C1 segment of cervical spinal cord (tissue), 14 donors: ENCODE measurements at places on chromosomes 3 and 15.
A peak's percentile ranks its signal among the peaks of the same experiment; 100 is the strongest.

- DNase-seq = no peak
These were observed 8.5 kb upstream of the RUVBL1 start for GRCh38 chr3:128131897-128132646.

GRCh38 chr3:148866261-148866660, 1.2 kb downstream of the CPA3 start:
- DNase-seq = no peak

DNA sequence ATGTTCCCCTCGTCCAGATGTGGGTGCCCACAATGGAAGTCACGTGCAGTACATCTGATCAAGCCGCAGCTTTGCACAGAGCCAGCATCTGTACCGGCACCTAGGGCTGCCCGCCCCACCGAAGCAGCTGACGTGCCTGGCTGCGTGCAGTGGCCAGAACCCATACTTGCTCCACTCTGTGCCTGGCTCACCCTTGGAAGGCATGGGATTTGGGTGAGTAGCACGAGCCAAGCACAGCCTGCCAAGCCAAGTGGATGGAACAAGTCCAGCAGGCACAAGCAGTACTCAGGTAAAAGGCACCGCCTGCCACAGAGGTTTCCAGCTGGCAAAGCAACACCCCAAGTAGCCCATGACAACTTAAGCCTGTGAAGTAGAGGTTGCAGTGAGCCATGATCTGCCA, 261.3 kb downstream of the TBC1D5 start:
- no peak for DNase-seq

- peak; percentile 28 for DNase-seq
These were observed 244.1 kb downstream of the SLCO3A1 start for GRCh38 chr15:92097474-92098178.

DNA sequence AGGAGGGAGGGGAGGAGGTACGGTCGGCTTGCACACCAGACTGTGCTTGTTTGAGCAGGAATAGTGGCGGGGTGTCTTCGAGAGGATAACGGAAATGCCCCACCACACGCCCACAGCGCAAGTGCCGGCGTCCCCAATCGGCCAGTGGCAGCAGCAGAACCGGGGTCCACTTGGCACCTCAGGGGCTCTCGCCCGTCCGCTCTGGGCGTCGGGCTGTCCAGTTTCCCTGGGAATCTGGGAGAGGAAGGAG, 53.7 kb downstream of the CCDC54 start:
- DNase-seq = peak; percentile 75

GRCh38 chr15:101045236-101045646, 126.1 kb downstream of the LRRK1 start:
- no peak for DNase-seq

GRCh38 chr15:43521419-43521818, 4.0 kb downstream of the MAP1A start:
- no peak for DNase-seq

GRCh38 chr3:12891985-12892839, 50.8 kb upstream of the RPL32 start:
- peak; percentile 19 for DNase-seq

- no peak for DNase-seq
These were observed 339.3 kb downstream of the NSUN3 start for GRCh38 chr3:94402126-94402525.

- DNase-seq = no peak
These were observed 139.0 kb downstream of the MCTP2 start for GRCh38 chr15:94370206-94370935.

DNA sequence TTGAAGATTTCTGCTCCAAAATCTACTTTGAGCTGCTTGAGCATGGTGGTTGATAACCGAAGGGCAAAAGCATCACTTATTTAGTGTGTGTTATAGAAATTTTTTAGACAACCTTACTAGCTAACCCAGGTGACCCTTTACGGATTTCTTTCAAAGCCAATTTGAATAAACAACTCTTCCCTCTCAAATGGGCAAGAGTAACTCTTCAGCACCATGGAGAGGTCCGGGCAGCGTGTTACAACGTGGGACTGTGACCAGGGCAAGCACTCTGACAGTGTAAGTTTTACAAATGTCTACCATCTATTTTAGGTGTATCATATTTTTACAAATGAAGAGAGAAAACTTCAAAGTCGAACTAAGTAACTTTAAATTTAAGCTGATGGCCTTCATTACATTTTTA, 471.8 kb downstream of the MFSD1 start:
- DNase-seq = no peak

GRCh38 chr15:73851689-73852088, 21.7 kb upstream of the TBC1D21 start:
- no peak for DNase-seq

DNA sequence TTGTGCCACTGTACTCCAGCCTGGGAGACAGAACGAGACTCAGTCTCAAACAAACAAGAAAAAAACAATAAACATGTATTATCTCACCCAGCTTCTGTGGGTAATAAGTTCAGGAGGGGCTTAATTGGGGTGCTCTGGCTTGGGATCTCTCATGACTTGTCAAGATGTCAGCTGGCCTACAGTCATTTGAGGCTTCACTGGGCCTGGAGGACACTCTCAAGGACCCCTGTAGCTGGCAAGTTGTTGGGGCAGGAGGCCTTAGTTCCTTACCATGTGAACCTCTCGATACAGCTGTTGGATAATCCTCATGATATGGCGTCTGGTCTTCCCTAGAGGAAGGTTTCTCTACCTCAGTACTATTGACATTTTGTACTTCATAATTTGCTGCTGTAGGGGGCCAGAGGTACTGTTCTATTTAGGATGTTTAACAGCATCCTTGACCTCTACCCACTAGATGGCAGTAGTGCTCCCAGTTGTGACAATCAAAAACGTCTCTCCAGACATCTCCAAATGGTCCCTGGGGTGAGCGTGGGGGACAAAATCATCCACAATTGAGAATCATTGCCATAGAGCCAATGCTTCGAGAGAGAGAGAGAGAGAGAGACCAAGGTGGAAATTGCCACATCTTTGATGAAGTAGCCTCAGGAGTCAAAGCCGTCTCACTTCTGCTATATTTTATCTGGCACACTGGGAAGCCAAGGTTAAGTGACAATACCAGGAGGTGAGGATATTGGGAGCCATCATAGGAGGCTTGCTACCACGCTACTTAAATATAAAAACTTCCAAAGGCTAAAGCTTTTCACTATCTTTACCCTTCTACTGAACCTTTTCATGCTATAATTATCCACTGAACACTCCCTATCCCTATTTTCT, 23.9 kb upstream of the SLTM start:
- DNase-seq = peak; percentile 17

GRCh38 chr3:139797724-139798343, 120.1 kb upstream of the NMNAT3 start:
- DNase-seq = no peak

GRCh38 chr3:145383416-145383815, 777.6 kb downstream of the PLOD2 start:
- no peak for DNase-seq

GRCh38 chr3:184015381-184016019, 2.2 kb downstream of the ABCC5 start:
- no peak for DNase-seq

GRCh38 chr3:59660852-59661625, 611.2 kb upstream of the CFAP20DC start:
- DNase-seq = no peak

- DNase-seq = no peak
These were observed 72.7 kb upstream of the LRTM1 start for GRCh38 chr3:55000546-55000945.

- DNase-seq = peak; percentile 57
These were observed at the start of gene RSRC1 for GRCh38 chr3:158109804-158110657. Gene RSRC1, plus strand, starts transcription at chr3:158110089. Its CDS starts 12,016 bp downstream, at chr3:158122105.

- no peak for DNase-seq
These were observed 20.1 kb downstream of the SLC12A8 start for GRCh38 chr3:125192190-125193035.

DNA sequence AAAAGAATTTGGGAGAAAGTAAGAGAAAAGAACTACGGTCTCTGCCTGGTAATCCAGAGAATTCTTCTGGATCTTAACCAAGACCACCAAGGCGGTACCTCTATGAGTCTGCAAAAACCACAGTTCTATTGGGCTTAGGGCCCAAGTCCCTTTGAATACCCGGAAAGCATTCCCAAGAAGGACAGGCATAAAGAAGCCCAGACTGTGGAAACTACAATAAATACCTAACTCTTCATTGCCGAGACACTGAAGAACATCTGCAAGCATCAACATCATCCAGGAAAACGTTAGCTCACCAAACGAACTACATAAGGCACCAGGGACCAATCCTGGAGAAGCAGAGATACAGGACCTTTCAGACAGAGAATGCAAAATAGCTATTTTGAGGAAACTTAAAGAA, 162.3 kb upstream of the TMC3 start:
- no peak for DNase-seq

DNA sequence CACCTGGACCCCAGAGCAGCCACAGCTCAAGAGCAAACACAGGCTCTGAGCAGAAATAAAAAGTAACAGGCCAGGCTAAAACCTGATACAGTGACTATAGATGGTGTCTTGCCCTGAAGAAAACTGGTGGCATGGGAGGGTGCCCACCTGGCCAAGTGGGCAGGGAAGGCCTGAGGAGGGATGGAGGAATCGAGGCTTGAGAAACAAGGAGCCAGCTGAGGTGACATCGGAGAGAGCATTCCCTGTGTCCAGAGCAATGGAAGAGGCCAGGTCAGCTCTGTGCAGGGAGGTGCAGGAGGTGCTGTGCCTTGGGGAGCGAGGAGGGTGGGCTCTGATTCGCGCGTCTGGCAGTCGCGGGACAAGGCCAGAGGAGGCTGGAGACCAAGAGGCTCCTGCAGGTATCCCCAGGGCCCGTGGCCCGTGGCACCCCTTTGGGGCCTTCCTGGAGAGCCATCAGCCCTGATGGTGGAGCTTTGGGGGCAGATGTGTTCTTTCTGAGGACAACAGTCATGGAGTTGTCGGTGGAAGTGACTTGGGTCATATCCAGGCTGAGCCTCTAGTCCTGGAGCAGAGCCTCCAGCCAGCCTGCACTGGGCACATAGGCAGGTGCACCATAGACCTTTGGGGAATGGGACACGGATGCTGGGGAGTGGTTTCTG, 56.1 kb downstream of the PLXNA1 start:
- no peak for DNase-seq

GRCh38 chr15:41042851-41043250, 73.2 kb downstream of the INO80 start:
- no peak for DNase-seq

DNA sequence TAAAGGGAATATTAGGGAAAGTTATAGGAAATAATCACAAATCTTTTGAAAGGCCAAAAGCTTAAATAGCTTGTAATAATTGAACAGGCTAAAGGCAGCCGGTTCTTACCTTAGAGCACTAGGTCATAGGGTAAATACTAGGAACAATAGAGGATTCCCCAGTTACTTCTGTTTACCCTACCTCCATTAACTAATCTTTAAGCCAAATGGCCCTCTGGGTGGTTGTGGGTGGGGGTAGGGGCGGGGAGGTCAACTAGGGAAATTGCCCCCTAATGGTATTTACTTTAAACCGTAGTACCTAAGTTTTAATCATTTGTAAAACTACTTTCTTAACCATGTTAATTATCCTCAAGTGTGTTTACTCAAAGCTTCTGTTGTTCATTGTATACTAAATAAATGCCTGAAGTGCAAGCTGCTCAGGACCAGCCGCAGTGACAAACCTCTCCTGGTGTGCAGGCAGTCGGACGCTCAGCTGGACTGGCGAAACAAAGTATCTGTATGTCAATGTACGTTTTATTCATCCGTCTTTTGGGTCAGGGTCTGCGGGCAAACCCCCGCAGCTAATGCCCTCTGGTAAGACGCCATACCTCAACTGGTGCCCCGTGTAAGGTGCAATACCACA, 18.9 kb downstream of the MAGEL2 start:
- DNase-seq = no peak

- no peak for DNase-seq
These were observed 13.7 kb downstream of the FLNB start for GRCh38 chr3:58021962-58022361.

- no peak for DNase-seq
These were observed 7.6 kb downstream of the HDC start for GRCh38 chr15:50257924-50258323.

GRCh38 chr15:96253006-96253747, 77.3 kb upstream of the NR2F2 start:
- DNase-seq = no peak

DNA sequence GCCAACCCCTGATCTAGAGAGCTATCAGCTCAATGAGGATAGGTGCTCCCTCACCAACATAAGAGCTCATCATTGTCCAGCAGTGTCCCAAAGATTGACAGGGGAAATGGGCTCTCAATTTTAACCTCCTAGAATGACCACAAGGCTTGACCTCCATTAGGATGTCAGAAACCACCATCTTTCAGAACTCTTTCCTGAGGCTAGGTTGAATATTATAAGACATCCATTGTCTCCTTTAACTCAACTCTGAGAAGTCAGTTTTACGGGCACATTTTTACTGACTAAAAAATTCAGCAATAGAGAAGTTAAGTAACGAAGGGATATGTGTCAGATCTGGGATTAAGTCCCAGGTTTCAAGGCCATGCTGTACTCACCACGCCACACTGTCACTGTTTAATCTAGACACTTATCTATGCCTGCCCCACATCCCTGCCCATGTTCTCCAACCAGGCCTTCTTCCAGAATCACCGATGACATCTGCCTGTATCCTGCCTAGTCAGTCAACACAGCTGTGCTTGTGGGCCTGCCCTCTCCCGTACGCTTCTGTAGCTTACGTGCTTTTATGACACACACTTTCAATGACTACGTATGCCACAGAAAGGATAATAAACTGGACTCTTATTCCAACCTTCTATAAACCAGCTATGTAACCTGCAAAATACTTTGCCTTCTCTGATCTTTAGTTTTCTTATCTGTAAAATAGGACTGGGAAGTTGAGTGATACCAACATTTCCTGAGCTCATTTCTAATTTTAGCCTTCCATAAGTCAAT, 17.1 kb upstream of the MUC13 start:
- DNase-seq = no peak

DNA sequence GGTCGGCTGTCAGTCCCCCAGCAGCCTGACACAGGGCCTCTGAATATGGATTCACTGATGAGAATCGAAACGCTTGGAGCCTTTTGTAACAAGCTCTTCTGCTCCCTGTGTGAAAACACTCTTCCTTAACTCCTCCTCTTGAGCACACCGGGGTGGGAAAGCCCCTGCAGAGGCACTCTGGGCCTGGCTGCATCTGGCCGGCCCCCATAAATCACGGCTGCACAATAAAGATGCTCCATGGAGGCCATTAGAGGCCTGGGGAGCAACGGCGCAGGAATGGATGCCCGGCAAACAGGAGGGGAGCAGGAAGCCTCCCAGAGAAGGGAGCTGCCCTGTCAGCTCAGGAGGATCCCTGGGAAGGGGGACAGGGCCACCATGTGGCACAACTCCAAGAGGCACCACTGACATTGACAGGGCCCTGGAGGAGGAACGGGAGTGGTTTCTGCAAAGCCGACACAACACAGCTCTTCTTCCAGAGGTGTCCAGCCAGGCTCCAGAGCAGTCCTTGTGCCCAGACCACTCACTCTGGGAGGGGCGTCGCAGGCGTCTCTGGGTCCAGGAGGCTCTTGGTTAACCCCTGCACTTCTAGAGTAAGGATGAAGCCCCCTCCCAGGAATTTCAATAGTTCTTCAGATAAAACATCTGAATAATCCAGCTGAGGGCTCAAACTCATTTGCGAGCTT, 509.3 kb upstream of the PPP2R3A start:
- no peak for DNase-seq

- DNase-seq = no peak
These were observed 602.9 kb downstream of the NTRK3 start for GRCh38 chr15:87653646-87654045.

GRCh38 chr3:188036375-188037194, 117.4 kb upstream of the LPP start:
- no peak for DNase-seq
